ENCODE measurements at places on chromosomes 13 and 19.
A peak's percentile ranks its signal among the peaks of the same experiment; 100 is the strongest.

GRCh38 chr13:75744127-75744526 lies 108.0 kb downstream of the LMO7 start:
- no peak for DNase-seq

GRCh38 chr13:110284779-110285484 lies 22.0 kb downstream of the COL4A1 start:
- DNase-seq, result peak; percentile 46

GRCh38 chr19:19490214-19490968 lies 25.0 kb downstream of the TSSK6 start:
- DNase-seq, result peak; percentile 87

GRCh38 chr19:35870798-35871197 lies 2.4 kb downstream of the APLP1 start:
- no peak for DNase-seq

- DNase-seq, result no peak
Observed at GRCh38 chr13:90751026-90751425, 596.5 kb upstream of the MIR17HG start.

GRCh38 chr19:43674183-43674582 lies 4.2 kb upstream of the PLAUR start:
- no peak for DNase-seq

- peak; percentile 67 for DNase-seq
Observed at GRCh38 chr13:32045982-32046785, 14.6 kb downstream of the FRY start.

DNA sequence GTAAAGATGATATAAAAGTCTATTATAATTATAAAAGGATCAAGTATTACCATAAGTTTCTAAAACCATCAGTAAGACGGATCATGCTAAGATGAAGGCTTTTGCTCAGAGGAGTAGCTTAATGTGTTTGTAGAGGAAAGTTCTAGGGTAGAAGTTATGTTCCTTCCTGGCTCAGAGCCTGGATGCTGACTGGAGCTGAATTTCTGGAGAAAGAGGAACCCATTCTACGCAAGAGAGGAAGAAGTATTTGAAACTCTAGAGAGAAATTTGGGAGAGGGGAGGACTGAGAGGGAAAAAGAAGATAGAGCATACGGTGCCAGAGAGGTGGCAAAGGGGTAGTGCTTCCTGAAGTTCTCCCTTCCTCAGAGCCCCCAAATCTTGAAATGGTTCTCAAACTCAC lies 51.4 kb upstream of the SGCG start:
- no peak for DNase-seq

- no peak for DNase-seq
Observed at GRCh38 chr19:55902080-55902751, 29.9 kb downstream of the NLRP13 start.

- DNase-seq, result no peak
Observed at GRCh38 chr19:18529782-18530181, 7.9 kb upstream of the ELL start.

GRCh38 chr13:24746618-24747247 lies 17.2 kb upstream of the RNF17 start:
- DNase-seq, result peak; percentile 12

DNA sequence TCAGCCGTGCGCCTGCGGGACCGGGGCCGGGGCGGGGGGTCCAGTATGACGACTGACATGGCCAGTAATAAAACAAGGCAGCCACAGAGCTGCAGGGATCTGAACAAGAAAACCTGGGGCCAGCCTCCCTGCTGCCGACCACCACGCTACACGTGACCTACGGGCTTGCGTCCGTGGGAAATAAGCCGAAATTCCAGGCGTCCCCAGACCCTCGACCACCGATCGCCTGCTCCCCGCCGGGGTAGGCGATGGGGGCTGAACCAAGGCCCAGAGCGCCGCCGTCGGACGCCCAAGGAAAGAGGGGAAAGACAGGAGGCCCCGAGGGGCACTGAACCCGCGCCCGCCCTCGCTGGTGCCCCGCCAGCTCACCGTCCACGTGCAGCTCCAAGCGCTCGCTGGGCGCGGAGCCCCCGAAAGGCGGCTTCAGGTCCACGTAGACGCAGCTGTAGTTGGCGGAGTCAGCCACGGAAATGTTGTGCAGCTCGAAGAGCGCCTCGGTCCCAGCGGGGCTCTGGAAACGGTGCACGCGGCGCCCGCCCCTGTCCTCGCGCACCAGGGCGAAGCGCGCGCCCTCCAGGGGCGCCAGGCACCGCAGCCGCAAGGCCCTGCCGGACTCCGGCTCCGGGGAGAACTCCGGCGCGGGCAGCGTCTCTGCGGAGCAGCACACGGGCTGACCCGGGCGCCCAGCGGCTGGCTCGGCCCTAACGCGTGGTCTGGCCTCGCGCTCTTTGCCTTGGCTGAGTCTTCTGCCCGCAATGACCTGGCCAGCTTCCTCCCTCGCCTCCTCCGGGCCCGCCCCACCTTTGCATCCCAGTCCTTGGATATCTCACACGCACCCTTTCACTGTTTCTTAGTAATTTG lies 3.1 kb downstream of the A1BG start:
- no peak for DNase-seq

DNA sequence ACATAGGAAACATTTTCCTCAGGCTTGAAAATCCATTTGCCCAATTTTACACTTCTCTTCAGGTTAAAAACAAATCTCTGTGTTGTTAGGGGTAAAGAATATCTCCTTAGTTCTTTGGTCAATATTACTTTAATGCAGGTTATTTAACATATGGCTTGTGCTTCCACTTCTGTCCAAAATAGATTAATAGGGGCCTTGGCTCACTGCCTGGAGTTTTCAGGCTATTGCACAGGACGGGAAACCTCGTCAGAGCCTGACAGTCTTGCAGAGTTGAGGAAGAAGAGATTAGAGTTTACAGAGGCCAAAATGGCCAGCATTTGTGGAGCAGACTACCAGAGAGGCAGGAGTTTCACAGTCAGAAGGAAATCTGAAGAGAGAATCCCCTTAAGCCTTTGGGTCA lies 863.9 kb upstream of the GPC6 start:
- DNase-seq, result peak; percentile 88

DNA sequence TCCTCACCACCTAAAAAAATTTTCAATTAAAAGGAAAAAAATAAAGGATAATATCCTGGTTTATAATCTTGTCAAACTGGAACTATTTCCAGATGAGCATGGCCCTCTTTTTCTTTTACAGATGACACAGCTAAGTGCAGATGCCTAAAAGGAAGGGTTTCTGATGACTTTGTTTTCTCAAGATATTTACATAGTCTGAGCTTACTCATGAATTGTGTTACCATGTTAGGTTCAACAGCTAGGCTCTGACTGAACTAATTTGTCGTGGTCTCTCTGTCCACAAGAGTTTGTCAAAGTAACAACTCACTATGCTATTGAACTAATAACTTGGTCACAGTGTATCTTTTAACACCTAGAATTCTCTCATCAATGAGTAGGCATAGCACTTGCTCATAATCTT lies 780.8 kb downstream of the GPC5 start:
- peak; percentile 16 for DNase-seq

DNA sequence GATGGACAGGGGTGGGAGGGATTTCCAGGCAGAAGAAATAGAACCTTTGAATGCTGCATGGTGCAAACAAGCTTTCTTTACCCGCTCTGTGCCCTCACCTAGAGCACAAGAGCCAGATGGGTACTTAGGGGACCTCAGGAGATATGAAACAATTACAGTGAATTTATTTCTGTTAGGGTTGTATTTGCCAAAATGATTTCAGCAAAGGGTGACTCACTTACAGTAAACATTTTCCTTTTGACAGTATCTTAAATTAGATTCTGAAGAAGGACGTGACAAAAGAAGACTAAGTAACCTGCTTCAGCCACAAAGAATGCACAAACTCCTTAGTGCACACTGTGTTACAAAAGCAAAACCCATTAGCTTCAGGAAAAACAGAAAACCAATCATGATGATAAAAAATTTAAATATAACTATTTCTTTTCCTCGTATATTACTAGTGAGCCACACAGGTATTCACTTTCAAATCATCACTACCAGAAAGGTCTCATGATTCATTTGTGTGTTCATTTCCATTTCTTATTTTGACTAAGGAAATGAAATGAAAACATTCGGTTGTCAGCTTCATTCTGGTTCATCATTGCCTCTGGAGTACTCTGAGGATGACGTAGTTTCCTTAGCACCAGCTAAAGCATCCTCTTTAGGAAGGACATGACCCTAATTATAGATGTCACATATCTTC lies 158.8 kb downstream of the NHLRC3 start:
- no peak for DNase-seq

DNA sequence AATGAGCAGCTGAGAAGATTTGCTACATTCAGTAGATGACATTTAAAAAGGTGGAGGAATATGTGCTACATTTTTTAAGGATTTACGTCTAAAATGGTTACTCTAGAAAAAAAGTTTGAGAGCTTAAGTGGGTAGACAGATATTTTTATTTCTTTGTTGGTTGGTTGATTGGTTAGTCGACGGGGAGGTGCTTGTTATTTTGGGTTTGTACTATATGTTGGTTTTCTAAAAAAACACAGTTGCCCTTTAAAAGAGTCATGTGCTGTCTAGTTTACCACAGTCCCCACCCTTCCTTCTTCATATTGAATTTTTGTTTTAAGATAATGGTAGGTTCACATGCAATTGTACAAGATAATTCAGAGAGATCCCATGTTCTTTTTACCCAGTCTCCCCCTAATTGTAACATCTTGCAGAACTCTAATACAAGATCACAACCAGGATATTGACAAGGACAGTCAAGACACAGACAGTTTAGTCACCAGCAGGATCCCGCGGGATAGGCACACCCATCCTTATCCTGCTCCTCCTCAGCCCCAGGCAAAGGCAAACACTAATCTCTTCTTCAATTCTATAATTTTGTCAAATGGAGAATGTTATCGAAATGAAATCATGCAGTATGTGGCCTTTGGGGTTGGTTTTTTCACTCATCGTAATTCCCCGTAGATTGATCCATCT lies 171.4 kb downstream of the FOXO1 start:
- DNase-seq, result no peak

DNA sequence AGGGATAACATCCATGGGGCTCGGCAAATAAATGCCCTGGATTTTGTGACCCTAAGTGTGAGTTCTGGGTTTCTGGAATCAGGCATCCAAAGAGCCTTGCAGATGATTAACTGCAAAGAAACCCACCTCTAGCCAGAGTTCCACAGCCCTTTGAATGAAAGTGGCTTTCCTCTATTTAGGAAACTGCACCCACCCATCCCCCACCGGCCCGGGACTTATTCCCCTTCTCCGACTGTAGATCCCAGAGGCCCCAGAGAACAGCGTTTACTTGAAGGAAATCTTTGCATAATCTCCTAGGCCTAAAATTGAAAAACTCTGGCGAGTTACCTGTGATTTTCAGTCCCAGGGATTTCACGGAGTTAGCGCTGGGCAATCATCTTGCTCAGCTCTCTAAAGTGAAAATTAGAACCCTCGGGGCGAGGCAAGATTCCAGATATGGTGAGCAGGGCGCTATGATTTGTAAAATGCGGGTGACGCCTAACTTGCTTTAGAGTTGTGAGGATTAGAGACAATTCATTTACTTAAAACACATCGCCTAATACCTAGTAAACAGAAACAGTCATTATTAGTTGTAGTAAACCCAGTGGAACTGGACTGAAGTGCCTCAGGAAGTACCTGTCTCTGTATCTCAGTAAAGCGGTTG lies 9.4 kb downstream of the URAD start:
- no peak for DNase-seq

- DNase-seq, result no peak
Observed at GRCh38 chr13:27635266-27635665, 13.6 kb downstream of the POLR1D start.

GRCh38 chr19:49793561-49793840 lies 19.6 kb downstream of the FUZ start:
- DNase-seq, result no peak

DNA sequence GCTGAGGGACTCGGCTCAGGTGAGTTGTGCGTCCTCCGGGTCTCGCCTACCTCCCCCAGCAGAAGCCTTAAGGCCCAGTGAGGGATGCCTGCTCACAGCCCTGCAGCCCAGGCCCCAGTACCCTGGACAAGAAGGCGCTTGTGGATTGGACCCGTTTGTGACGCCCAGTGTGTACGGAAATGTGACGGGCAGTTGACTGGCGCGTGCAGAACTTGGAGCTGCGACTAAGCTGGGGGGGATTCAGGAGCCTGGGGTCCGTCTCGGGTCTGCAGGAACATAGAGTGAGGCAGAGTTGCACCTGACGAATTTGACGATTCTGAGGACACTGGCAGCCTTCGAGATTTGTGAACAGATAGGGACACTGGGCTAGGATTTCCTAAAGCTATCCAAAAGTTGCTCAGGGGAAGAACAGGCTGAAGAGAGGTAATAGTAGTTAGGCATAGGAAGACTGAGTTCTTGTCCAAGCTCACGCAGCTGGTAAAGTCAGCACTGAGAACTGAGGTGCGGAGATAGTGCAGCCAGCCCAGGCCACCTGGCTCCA lies 519 bp downstream of the ZNF551 start:
- no peak for DNase-seq

DNA sequence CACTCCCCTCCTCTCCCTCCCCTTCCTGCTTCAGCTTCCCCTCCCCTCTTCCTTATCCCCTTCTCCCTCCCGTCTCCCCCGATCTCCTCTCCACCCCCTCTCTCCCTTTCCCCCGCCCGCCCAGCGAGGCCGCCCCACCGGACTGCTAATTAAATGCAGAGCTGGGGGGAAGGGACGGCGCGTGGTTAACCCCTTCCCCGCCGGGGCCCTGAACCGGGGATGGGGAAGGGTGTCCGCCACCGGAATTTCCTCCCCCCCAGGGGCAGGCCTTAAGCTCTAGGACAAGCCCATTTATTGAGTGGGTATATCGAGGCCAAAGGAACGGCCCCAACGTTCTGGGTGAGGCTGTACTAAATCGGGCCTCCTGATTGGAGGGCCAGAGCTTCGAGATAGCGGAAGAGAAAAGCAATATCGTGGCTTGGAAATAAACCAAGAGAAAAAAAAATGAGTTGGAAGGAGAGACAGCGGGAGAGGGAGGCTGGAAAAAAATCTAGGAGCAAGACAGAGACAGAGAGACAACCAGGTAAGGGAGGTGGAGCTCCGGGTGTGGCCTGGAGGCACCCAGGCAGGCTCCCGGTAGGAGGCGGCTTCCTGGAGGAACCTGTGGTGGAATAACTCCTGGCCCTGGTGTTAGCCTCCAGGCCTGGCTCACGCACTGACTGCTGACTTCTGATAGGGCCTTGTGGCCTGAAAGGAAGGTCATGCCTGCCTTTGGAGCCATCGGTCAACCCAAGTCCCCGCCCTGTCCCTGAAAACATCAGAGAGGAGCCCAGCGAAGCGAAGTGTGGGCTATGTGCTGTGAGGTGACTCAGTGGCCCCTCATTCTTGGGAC lies 11.6 kb upstream of the JUND start:
- peak; percentile 84 for DNase-seq

GRCh38 chr13:67343777-67344176 lies 113.6 kb upstream of the PCDH9 start:
- no peak for DNase-seq

DNA sequence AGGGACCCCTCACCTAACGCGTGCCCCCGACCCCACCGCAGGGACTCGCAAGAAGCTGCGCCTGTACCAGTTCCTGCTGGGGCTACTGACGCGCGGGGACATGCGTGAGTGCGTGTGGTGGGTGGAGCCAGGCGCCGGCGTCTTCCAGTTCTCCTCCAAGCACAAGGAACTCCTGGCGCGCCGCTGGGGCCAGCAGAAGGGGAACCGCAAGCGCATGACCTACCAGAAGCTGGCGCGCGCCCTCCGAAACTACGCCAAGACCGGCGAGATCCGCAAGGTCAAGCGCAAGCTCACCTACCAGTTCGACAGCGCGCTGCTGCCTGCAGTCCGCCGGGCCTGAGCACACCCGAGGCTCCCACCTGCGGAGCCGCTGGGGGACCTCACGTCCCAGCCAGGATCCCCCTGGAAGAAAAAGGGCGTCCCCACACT lies 4.7 kb upstream of the MYBPC2 start:
- peak; percentile 82 for DNase-seq

Measured in fibroblast of lung (primary cell).